ENCODE measurements at places on chromosomes 3 and 15.

DNA sequence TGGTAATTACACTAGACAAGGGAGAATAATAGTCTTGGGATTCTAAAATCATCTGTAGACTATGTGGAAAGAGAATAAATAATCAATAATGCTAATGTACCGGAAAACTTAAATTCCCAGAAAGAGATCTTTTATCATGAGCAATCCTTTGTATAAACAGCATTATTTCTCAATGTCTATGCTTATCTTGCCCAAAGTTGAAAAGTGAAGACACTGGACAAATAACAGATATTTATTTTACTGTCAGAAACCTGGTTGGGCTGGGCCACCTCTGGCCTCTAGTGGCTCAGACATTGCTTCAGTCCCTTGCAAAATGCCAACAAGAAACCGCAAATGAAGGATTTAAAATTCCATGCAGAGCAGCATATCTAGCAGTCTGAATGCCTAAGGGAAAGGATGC, 409.9 kb downstream of the FHIT start:
- DNase-seq = no peak

- DNase-seq = no peak
Measured at GRCh38 chr3:169619793-169620192, 43.7 kb downstream of the MECOM start.

GRCh38 chr15:60626669-60627068, 147.7 kb upstream of the ICE2 start:
- no peak for DNase-seq

DNA sequence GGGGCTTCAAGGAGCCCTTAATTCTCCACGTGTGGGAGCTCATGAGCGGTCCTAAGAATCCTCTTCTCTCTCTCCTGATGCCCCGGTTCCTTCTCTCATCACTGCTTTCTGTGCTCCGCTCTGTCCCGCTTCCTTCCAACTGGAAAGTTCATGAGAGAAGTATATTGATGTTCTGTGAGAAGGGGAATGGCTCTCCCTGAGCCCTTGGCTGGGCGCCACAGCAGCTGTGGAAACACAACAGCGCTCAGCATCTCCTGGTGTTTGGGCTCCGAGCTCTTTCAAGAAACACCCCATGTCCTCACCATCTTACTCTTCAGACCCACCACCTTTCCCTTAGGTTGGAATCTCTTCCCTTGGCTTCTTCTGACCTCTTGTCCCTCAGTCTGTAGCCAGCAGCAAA, 161.7 kb downstream of the VGLL4 start:
- no peak for DNase-seq

- DNase-seq = no peak
Measured at GRCh38 chr15:50024281-50024680, 94.8 kb downstream of the ATP8B4 start.
